ENCODE measurements at places on chromosomes 7 and 10.

- DNase-seq = no peak
Measured at GRCh38 chr10:60000747-60001146, 94.4 kb upstream of the CCDC6 start.

- no peak for DNase-seq
Measured at GRCh38 chr10:68697106-68697505, 23.9 kb upstream of the CCAR1 start.

- DNase-seq = no peak
Measured at GRCh38 chr7:17158261-17158660, 140.2 kb upstream of the AHR start.

DNA sequence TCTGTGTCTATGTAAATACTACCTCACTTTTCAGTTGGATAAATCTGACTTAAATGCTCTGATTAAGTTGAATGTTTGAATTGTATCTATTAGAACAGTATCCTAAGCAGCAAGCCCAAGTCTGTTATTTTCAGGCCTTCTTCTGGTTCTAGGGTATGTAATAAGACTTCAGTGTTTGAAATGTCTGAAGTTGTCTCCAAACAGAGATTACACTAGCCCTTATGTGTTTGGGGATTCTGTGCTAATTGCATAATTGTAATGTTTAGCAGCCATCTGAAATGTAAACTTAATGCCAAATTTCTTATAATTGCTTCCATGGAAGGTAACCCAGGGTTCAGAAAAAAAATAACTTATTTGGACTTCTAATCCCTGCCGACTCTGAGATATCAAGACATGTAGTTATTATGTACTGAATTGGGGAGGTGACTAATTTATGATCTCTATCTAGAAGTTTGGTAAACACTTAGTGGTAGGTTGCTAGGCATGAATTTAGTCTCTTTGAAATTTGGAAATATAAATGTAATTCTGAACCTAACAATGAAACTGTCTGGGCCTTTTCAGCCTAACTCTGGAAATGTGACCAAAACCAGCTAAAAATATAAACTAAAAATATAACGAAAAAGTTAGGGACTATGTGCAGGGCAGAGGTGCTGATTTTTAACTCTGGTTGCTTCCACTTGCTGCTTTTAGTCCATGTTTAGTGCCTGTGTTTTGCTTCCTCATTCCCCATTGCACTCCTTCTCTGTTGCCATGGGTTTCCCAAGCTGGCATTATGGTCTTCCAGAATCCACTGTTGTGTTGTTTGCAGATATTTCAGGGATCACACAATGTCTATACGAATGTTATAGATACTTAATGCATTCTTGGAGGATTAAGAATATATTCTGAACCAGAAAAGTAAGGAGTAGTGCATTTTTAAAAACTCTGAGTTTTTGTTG is 54.8 kb downstream of the MCU start:
- DNase-seq = no peak

- DNase-seq = no peak
Measured at GRCh38 chr7:18846765-18847215, 270.6 kb downstream of the TWIST1 start.

- DNase-seq = no peak
Measured at GRCh38 chr10:71780719-71781118, 7.4 kb upstream of the VSIR start.

DNA sequence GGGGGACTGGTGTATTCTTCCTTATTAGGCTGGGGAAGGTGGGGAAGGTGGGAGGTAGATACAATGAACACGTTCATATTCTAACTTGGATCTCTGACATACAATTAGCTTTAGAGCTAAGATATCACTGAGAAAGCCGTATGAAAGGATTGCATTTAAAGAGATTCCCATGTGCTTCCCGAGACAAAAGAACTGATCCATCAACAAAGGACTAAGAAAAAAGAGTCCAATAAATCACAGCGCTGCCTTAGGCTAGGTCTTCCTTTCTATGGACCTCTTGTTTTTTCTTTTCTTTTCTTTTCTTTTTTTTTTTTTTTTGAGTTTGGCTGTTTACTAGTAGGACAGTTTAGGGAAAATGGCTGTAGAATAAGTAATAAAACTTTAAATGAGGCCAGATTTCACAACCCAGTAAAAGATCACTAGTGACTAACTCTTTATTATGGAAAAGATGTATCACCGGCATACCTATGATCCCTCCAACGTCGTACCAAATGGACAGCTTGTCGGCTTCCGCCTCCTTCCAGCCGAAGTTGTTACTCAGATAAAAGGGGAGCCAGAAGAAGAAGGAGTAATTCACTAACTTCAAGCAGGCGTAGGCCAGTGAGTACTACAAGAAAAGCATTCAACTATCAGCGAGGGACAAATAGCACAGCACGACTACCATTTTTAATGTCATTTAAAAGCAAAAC is 50.0 kb downstream of the SLC37A3 start:
- no peak for DNase-seq

DNA sequence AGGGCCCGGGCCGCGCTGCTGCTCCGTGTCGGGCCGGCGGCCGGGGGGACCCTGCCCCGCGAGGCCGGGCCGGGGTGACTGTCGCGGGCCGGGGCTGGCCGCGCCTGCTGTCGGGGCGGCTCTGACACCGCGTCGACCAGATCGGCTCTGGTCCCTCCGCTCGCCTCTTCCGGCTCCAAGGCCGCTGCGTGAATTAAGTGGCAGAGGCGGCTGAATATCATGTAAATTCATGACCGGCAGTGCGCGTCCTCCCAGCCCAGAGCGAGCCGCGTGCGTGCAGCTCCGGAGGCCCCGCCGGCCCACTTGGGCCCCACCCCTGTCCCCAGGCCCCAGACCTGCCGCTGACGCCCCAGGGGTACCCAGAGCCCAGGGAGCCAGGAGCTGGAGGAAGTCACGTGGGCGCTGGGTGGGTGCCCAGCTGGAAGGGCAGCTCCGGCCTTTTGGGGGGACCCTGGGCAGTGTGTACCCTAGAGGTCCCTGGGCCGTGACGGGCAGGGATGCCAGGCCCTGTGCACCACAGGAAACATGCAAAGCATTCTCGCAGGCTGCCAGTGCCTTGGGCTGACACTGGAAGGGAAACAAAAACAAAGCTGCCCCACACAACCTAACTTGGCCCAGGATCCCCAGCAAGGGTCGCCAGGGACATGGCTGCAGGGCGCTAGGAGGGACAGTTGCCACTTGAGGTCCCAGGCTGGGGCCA is 584.0 kb upstream of the MKI67 start:
- no peak for DNase-seq

DNA sequence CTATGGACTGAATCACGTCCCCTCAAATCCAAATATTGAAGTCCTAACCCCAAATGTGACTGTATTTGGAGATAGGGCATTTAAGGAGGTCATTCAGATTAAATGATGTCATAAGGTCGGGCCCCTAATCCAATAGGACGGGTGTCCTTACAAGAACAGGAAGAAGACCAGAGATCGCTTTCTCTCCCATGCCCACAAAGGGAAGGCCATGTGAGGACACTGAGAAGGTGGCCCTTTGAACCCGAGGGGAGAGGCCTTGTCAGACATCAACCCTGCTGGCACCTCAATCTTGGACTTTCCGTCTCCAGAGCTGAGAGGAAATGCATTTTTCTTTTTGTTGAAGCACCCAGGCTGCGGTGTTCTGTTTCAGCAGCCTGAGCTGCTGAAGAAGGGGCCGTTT is 72.3 kb upstream of the KLF6 start:
- no peak for DNase-seq

DNA sequence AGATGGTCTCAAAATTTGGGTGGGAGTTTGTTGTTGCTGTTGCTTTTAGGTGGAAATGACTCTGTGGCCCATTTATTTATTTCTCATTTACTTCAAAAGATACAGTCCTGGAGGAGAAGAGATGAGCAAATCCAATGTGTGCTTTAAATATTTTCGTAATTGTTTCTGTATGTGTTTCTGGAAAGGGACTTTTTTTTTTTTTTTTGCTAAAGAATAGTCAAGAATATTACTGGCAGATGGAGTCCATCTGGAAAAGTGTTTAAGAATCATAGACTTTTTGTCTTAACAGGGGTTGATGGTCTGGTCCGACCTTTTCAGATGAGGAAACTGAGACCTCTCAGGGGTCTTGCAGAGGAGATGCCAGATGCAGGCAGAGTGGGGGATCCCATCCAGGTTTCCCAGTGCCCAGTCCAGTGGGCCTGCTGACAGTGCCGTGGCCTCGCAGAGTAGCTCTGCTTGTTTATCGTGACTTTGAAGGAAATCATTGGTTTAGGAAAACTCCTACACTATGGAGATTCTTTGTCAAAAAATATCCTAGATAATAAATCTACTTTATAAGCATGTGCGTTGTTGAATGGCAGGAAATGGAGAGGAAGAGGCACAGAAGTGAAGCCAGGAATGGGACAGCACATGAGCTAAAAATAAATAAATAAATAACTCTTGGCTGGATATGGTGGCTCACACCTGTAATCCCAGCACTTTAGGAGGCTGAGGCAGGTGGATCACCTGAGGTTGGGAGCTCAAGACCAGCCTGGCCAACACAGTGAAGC is 164.3 kb upstream of the SVIL start:
- no peak for DNase-seq

- DNase-seq = no peak
Measured at GRCh38 chr10:81116990-81117389, 579.3 kb downstream of the SH2D4B start.

DNA sequence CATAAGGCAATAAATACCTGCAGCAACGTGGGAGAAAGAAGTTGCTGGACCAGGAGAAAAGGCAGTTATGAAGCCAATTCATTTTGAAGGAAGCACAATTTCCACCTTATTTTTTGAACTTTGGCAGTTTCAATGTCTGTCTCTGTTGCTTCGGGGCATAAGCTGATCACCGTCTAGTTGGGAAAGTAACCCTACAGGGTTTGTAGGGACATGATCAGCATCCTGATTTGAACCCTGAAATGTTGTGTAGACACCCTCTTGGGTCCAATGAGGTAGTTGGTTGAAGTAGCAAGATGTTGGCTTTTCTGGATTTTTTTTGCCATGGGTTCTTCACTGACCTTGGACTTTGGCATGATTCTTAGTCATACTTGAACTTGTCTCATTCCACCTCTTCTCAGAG is 13.0 kb downstream of the DUSP5 start:
- no peak for DNase-seq

- DNase-seq = no peak
Measured at GRCh38 chr7:12625836-12626235, 55.3 kb downstream of the SCIN start.

- DNase-seq = no peak
Measured at GRCh38 chr10:81309041-81309552, 565.9 kb upstream of the NRG3 start.

DNA sequence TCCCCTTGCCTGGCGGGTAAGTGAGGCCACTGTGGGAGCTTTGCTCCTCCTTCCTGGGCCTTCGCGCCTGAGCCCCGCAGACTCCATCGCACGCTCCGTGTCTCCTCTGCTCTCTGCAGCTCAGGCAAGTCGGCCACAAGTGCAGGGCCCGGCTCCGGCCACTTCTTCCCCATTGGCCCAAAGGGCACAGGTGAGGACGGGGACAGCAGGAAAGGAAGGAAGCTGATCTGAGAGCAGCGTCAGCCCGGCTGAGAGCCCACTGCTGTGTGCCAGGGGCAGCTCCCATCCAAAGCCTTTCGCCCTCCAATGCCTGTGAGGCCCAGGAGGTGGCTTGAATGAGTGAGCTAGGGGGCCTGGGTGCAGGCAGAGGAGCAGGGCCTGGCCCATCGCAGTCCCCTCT is 33.7 kb upstream of the RHEB start:
- DNase-seq = no peak

GRCh38 chr7:87391020-87391701 is 45.7 kb downstream of the CROT start:
- no peak for DNase-seq

DNA sequence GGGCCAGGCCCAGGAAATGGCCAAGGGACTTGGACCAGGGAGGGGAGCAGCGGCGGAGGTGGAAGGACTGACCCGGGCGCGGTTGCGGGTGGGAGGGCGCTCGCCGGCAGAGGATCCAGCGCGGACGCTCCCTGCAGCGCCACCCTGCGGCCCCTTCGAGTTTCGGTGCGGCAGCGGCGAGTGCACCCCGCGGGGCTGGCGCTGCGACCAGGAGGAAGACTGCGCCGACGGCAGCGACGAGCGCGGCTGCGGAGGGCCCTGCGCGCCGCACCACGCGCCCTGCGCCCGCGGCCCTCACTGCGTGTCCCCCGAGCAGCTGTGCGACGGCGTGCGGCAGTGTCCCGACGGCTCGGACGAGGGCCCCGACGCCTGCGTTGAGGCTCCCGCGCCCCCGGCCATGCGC is 16.8 kb upstream of the ZNF467 start:
- peak; percentile 71 for DNase-seq

DNA sequence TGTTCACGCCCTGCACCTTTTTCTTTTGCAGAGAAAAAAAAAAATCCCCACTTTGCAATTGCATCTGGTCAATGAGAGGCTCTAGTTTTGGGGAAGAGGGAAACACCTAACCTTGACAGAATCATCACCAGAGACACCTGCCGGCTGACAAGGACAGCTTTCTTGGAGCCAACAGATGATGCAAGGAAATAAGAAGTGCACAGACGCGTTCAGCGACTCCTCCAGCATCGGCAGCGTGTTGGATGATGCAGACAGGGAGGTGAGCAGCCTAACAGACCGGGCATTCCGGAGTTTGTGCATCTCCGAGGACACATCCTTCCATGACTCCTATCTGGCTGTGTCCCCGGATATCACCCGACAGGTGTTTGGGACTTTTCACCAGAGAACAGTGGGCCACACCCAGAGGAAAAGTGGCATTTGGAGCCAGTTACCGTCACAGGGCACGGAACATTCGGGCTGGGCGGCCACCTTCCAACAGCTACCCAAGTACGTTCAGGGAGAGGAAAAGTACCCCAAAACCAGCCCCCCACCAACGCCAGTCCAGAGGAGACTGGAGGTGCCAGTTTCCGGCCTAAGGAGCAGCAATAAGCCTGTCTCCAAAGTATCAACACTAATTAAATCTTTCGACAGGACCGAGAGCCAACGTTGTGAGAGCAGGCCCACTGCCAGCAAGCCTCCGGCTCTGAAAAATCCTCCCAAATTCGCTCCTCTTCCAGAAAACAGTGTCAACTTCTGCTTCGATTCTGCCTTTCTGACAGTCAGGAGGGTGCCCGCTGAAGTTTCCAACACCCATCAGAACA is 23.6 kb downstream of the C10orf71 start:
- no peak for DNase-seq

DNA sequence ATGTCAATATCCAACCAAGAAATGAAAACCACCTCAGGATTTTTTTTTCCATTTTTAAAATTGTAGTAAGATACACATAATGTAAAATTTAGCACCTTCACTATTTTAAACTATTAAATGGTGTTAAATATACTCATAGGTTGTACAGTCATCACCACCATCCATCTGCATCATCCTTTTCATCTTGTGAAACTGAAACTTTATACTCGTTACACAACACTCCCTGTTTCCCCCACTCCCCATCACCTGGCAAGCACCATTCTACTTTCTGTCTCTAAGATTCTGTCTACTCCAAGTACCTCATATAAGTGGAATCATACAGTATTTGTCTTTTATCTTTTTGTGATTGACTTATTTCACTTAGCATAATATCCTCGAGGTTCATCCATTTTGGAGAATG is 335.2 kb upstream of the NPSR1 start:
- no peak for DNase-seq

Measured in activated CD8-positive, alpha-beta T cell treated with anti-CD3 and anti-CD28 coated beads for 36 hours (primary cell).